ENCODE measurements at places on chromosomes 13 and 19.

DNA sequence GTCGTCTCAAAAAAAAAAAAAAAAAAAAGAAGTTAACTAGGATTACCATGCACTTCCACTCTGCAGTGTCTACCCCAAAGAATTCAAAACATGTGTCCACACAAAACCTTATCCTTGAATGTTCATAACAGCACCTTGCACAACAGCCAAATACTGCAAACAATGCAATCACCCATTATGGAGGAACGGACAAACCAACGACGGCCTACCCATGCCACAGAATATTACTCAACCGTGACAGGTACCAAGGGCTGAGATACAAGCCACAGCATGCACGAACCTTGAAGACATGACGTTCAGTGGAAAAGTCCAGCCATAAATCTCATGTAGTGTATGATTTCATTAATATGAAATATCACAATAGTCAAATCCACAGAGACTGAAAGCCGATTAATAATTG is 3.0 kb upstream of the SHISA7 start:
- no peak for DNase-seq

DNA sequence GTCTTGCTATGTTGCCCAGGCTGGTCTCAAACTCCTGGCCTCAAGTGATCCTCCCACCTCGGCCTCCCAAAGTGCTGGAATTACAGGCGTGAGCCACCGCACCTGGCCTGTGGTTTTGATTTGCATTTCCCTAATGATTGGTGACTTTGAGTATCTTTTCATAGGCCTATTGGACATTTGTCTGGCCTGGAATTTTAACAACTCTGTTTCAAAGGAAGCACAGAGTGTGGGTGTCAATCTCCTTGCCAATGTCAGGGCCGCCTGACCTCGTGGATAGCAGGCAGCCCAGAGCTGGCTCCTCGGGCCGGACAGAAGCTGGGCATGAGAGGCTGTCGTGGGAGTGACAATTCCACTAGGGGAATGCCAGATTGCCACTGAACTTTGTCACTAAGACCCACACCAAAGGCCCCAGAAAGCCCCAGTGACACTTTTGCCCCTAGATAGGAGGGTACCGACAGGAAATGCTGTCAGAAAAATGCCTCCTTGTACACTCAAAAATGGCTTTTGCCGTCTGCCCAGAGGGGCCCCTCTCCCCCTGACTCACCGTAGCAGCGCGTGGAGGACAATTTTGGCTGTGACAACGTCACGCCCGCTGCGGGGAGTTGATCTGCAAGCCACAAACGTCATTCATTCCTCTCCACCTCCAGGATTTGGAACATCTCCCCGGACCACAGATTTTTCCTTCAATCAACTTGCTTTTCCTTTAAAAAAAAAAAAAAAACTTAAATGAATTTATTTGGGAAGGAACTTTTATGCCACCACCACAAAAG is 11.7 kb upstream of the ADGRE5 start:
- DNase-seq = no peak

- DNase-seq = no peak
These were observed 17.1 kb downstream of the LRRC4B start for GRCh38 chr19:50551034-50551714.

- no peak for DNase-seq
These were observed 59.7 kb upstream of the UBL3 start for GRCh38 chr13:29909975-29910674.

- DNase-seq = no peak
These were observed 89.8 kb downstream of the ZNF557 start for GRCh38 chr19:7159105-7159933.
